Heart right ventricle (tissue), 16 donors: ENCODE measurements at places on chromosomes 6 and 20. TPM values are rescaled to one million over a fixed set of nuclear protein-coding genes. Genes with fewer than 3 reads are reported as not detected.

- H3K27me3 ChIP-seq: no peaks in the 10 kb centered on the region
- H3K4me3 ChIP-seq: no peak overlapping the region
- H3K27ac ChIP-seq: no peak overlapping the region
- DNase-seq: no peak
- H3K4me1 ChIP-seq: no peaks in the 10 kb centered on the region
Measured at GRCh38 chr6:113301651-113302050, 555.5 kb upstream of the MARCKS start.

DNA sequence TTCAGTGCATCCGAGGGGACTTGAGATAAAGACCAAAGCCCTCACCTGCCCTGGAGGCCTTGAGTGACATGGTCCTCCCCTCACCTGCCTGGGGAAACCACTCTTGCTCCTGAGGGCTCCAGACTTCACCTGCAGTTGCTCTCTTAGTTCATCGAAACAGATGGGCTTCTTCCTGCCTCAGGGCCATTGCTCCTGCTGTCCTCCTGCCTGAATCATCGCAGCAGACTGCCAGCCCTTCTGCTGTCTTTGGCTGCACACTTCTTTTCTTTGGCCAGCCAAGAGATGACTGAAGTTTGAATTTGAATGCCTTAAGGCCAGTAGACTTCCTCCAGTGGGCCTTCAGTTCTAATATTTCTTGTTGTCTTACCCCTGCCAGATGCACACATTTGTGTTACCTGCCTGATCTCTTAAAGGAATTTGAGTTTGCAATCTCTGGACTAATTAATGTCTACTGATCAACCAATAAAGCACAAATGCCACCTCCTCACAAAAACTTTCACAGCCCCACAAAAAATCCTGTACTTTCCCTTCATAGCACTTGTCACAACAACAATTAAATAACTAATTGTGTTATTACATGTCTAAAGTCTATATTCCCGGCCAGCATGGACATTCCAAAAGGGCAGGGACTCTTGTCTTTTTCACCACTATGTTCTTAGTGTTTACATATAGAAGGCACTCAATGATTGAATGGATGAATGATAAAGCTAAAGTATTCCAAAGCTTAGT is 56.7 kb upstream of the SGK1 start:
- no peak for DNase-seq
- no peaks in the 10 kb centered on the region for H3K27me3 ChIP-seq
- H3K36me3 ChIP-seq: no peaks in the 10 kb centered on the region

DNA sequence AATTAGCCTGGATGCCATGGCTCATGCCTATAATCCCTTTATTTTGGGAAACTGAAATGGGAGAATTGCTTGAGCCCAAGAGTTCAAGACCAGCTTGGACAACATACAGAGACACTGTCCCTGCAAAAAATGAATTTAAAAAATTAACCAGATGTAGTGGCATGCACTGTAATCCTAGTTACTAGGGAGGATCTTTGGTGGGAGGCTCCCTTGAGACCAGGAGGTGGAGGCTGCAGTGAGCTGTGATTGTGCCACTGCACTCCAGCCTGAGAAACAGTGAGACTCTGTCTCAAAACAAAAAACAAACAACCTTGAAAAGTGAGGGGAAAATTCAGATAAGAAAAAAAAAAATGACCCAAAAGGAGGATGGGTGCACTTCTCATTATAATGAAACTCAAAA is 23.4 kb downstream of the CAP2 start:
- H3K27me3 ChIP-seq: no peaks in the 10 kb centered on the region
- no peaks in the 10 kb centered on the region for H3K36me3 ChIP-seq
- peaks cover 19% of the 10 kb centered on the region for H3K4me1 ChIP-seq
- H3K4me3 ChIP-seq: no peak overlapping the region

- DNase-seq: no peak
- no peak overlapping the region for H3K4me3 ChIP-seq
- no peaks in the 10 kb centered on the region for H3K27me3 ChIP-seq
- no peaks in the 10 kb centered on the region for H3K4me1 ChIP-seq
- H3K27ac ChIP-seq: no peak overlapping the region
Measured at GRCh38 chr6:66897576-66897975, 1190.5 kb upstream of the EYS start.

DNA sequence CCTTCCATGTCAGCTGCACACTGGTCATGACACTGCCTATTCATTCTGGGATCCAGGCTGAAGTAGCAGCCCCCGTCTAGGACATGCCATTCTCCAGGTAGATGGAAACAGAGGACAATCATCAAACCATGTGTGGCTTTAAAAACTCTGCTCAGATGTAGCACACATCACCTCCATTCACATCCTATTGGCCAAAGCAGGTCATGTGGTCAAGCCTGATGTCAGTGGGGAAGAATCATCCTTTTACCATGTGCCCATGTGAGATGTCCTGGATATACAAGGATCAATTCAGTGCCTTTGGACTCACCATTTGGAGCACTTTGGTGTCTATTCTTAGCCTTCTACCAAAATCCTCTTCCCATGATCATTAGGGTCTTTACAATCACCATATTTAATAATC is 99.5 kb downstream of the CDC5L start:
- peaks cover 9% of the 10 kb centered on the region for H3K4me1 ChIP-seq
- no peaks in the 10 kb centered on the region for H3K36me3 ChIP-seq
- H3K27me3 ChIP-seq: no peaks in the 10 kb centered on the region
- no peak overlapping the region for H3K27ac ChIP-seq

The PPP1R3G gene
- total RNA-seq: 7.1 TPM

The COMMD7 gene
- total RNA-seq: 42.1 TPM
